Stimulated activated naive CD8-positive, alpha-beta T cell treated with anti-CD3 and anti-CD28 coated beads, Interleukin-15, amount 100 ng/mL, for 72 hours (primary cell): ENCODE measurements at places on chromosomes 5 and 9.

- DNase-seq: no peak
Observed at GRCh38 chr5:18811661-18812060, 1176.3 kb downstream of the CDH18 start.

DNA sequence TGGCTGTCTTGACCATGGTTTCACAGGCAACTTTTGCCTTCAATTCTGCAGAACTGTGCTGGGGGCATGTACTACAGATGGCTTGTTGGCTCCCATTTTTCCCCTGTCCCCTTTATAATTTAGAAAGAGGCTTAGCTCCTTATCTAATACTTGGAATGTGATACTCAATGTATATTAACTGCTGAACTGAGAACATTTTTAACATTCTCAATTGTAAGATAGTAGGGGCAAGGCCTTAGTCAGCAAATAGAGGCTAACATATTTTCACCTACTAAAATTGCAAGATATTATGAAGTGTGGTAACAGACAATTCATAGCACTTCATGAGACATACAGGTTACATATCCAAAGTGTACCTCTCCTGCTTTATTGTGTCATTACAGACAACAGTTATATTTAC, 118.1 kb upstream of the ZNF366 start:
- no peak for DNase-seq

DNA sequence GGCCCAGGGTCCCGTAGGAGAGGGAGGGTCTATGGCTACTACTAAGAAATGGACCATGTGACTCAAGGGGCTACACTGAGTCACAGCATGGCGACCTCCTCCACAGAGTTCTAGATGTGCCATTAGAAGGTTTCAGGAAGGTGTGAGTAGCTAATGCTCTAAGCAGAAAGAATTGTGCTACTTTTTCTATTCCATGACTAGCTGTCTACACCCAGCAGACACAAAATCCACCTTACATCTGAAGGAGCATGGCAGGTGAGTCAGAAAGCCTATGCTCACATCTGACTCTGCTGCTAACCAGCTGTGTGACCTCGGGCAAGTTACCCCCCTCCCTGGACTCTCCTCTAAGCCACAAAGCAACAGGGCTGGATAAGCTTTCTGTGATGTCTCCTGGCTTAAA, 14.4 kb upstream of the MEIKIN start:
- DNase-seq: no peak

GRCh38 chr9:134532084-134532483, 109.5 kb upstream of the COL5A1 start:
- no peak for DNase-seq
